Bone marrow (tissue), 2 donors: ENCODE measurements at places on chromosomes 7 and 10.

DNA sequence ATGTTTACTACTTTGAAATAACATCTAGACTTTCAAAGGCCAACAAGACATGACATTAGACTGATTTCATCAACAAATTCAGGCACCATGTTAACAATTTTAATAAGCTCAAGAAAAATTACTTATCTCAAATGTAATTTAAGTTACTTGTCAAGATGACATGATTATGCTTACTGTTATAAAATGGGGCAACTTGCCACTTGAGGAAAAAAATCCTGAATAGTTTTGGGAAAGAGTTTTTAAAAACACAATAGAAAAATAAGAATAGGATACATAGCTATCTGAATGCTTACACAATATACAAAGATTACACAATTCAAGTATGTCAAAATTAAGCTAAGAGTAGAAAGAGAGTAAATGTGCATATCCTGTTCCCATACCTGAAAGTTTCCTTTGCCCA lies 85.4 kb downstream of the RNF32 start:
- no peak for DNase-seq

DNA sequence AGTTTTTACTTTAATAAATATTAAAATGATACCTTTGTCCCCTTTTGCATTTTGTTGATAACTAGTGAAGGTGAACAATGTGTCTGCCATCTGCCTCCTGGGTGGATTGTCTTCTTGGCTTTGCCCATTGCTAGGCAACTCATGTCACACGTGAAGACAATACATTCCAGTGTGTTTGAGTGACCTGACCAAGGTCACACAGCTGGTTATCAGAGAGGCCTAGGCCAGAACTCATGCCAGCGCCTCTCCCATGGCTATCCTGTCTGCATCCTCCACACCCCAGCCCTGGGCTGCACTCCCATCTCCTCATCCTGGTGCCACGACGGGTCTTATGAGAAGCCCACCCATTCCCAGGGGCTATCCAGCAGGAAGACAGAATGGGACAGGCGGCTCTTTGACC lies 108.7 kb downstream of the PLCE1 start:
- DNase-seq: no peak

DNA sequence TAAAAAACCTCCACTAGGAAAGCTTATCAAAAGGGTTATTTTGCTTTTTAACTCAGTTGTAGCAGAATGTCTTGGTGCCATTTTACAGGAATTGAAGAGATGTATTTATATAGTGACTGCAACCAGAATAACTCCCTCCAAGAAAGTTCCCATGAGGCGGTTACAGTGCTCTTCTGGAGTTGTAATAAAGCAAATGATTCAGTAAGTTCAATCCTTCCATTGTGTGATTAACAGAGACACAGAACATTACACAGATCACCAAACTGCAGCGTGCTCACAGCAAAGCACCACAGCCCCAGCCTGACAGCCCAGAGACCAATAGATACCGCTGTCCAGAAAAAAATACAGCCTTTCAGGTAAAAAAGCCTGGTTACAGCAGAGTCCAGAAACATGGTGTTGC lies 21.9 kb upstream of the CABCOCO1 start:
- DNase-seq: no peak

DNA sequence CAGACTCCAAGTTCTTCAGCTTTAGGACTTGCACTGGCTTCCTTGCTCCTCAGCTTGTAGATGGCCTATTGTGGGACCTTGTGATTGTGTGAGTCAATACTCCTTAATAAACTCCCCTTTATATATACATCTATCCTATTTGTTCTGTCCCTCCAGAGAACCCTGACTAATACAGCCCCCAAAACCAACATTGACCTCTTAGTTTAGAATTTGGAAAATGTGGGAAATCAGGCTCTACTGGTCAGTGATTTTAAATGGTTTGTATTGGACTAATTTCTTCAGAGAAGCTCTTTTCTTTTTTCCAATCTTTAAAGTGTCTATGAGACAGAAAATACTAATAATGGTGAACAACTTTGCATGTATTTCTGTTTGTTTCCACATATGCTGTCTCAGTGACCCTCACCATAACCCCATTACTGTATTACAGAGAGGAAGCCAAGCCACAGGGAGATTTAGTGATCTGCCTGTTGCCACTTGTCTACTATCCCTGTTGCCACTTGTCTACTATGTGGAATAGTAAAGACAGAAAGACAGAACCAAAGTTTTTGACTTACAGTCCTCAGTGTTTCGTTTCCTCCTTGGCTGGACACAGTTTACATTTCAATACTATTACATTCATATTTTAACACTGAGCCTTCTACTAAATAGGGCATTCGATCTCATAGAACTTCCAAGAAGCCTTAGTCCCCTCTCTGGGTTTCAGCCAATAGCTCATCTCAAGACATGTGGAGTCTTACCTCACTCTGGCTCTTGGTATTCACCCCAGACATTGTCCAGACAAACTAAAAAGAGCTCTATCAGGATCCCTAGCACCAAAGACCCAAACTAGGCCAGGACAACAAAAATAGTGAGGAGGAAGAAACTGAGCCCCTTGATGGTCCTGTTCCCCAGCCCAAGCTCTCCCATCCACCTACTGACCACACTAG lies 121.0 kb downstream of the AKR1D1 start:
- no peak for DNase-seq

GRCh38 chr7:99143521-99143852 lies 421 bp downstream of the SMURF1 start:
- no peak for DNase-seq

- DNase-seq: no peak
These were observed 138.8 kb downstream of the ADARB2 start for GRCh38 chr10:1598393-1599153.

DNA sequence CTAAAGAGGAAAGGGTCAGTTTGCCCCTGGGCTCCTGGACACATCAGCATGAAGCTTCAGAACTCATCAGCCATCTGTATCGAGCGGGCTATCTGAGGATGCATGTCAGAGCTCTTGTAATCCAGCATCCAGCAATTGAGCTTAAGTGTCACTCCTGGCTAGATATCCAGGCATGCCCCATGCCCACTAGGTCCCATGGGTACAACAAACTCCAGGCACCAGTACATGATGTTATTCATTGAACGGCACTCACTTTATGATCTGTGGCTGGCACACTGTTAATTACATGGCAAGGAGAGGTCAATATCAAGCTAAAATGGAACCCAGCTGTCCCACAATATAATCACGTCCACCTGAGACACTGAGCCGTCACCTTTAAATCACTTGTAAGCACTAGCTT lies 274.2 kb downstream of the ELMO1 start:
- no peak for DNase-seq

DNA sequence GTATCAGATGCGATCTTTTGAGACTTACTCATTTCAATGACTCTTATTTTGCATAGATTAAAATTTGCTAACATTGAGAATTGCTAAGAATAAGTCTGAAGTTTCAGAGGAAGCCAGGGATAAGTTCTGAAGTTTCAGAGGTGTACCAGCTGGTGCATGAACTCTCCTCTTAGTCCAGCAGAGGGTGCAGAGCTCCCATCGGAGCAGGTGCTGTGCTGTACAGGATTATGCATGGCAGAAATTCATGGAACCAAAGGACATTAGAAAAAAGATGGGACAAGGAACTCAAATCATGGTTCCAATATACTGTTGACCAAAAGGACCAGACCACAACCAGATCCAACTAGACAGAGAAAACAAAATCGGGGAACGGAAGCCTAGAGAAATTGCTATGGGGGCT lies 41.9 kb downstream of the MGAM2 start:
- no peak for DNase-seq

- DNase-seq: no peak
These were observed 26.2 kb downstream of the HIBADH start for GRCh38 chr7:27636326-27637006.

- DNase-seq: no peak
These were observed 816 bp downstream of the DMTF1 start for GRCh38 chr7:87152897-87153641.

- DNase-seq: no peak
These were observed at the start of gene CACNB2 for GRCh38 chr10:18140149-18140956. Gene CACNB2, plus strand, starts transcription at chr10:18140424.

- no peak for DNase-seq
These were observed 51.3 kb upstream of the TCF7L2 start for GRCh38 chr10:112898540-112899390.

GRCh38 chr7:42672339-42672999 lies 239.4 kb downstream of the C7orf25 start:
- no peak for DNase-seq

DNA sequence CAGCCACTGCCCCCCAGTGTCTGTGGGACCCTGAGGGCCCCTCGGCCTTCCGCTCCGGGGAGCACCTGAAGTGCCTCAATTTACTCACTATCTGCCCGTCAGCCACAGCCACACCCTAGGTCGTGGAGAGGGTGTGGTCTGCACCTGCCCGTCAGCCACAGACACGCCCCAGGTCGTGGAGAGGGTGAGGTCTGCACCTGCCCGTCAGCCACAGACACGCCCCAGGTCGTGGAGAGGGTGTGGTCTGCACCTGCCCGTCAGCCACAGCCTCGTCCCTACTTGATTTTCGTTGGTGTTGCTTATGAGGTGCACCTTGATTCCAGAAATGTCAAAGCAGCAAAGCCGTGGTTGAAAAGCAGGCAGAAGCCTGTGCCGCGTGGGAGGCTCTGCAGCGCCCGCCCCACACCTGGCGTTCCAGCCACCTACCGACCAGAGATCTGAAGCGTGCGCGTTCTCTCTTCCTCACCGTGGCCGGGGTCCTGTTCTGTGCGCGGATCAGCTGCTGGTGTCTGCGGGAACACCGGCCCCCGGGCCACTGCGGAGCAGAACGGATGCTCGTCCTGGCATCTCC lies 101.6 kb downstream of the DYNC2I1 start:
- no peak for DNase-seq

DNA sequence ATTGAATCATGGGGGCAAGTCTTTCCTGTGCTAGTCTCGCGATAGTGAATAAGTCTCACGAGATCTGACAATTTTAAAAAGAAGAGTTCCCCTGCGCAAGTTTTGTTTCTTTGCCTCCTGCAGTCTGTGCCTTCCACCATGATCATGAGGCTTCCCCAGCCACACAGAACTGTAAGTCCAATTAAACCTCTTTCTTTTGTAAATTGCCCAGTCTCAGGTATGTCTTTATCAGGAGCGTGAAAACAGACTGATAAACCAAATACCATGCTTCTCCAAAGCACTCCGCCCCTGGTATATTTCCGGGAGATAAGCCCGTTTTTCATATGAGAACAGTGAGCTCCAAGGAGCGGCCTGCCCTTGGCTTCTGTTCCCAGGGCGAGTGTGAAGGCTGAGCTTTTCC lies 118.9 kb downstream of the EVX1 start:
- no peak for DNase-seq

- DNase-seq: no peak
These were observed 271.6 kb downstream of the RPS24 start for GRCh38 chr10:78305311-78305710.

GRCh38 chr7:28939844-28940544 lies 18.1 kb downstream of the TRIL start:
- DNase-seq: no peak

GRCh38 chr7:118110178-118110925 lies 73.6 kb upstream of the LSM8 start:
- no peak for DNase-seq

DNA sequence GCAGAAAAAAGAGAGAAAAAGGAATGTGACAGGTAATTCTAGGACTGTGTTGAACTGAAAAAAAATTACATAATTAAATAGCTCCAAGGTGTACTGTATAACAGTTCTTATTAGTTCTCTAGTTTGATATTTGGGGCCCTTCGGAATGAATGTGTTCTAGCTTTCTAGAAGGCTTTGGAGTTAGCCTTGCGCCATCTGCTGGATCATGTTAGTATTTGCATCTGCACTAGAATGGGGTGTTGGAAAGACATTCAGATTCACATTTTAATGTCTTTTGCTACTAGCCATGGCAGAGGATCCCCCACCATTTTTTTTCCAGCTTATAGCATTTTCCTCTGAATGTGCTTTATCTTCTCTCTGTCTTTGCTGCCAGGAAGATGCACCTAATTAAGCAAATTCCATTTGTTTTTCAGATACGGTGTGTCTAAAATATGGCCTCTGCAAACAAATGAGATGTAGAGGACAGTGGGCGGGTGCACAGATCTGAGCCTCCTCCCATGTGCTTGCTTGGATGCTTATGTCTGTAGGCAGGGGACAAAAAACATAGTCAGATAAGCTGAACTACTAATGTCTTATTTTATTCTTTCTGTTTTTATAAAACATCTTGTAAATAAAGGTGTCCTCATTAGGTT lies 238.5 kb downstream of the PHF14 start:
- peak; percentile 55 for DNase-seq

GRCh38 chr10:120555842-120556532 lies 99.0 kb downstream of the PLPP4 start:
- DNase-seq: no peak

DNA sequence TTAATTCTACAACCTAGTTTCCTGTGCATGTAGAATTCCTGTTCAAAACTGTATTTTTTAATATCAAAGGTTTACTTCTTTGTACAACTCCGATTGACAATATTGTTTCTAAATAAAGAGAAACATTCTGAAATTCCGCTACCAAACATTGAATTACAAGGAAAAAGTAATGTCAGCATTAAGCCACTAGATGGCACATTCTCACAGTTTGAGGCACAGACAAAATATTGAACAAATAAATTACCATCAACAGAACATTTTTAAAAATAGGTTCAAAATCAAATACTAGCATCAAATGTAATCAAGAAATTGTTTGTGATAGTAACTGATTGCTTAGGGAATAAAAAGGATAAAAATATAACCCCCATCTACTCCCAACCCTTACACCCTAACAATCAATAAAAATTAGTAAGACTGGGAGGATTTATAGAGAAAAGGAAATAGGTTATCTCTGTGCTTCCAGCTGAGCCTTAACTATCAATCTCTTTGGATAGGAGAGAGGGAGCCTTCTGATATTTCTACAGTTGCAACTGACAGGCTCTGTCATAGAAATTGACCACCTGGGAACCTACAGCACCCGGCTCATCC lies 86.6 kb upstream of the C7orf33 start:
- no peak for DNase-seq

- no peak for DNase-seq
These were observed 64.6 kb downstream of the COL13A1 start for GRCh38 chr10:69866246-69866687.

DNA sequence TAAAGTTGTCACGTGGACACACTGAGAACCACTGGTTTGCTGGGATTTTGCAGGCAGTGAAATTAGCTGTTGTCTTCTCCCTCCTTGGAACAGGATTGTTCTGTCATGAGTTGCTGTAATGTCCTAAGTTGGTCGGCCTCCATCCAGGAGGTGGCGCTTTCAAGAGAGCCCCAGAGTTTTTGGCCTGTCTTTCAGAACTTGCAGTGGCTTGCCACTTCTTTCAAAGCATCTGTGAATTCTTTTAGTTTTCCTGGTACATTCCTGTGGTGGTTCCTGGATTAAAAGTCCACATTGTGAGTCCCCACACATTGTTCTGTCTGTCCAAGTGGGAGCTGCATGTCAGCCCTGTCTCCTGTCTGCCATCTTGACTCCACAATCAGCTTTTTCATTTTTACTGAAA lies 133.8 kb downstream of the PON1 start:
- no peak for DNase-seq
